ENCODE measurements at places on chromosomes 13 and 19.

GRCh38 chr13:95880331-95880730, 172.9 kb downstream of the UGGT2 start:
- DNase-seq = no peak

DNA sequence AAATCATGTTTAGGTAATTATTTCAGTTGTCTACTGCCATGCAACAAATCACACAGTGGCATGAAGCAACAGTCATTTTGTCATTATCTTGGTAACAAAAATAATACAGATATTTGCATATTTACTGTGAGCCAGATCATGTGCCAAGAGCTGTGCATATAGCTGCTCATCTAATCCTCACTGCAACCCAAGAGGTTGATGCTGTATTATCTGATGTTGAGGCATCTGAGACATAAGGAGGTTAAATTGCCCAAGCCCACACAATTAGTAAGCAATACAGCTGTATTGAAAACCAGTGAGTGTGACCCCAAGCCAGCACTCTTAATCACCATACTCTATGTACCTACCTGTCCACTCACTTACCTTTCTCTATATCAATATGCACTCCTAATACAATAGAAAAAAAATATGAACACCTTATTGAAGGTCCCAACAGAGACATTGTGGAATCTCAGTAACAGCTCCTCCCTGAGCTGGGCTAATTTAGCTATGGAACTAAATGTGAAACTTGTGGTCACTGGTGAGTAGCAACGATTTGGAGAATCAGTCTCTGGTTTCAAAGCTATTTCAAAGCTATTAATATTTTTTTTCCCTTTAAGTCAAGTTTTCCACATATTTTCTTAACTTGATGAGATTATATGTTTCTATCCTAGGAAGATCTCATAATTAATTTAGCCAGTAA, 185.2 kb downstream of the KLF12 start:
- DNase-seq = no peak

DNA sequence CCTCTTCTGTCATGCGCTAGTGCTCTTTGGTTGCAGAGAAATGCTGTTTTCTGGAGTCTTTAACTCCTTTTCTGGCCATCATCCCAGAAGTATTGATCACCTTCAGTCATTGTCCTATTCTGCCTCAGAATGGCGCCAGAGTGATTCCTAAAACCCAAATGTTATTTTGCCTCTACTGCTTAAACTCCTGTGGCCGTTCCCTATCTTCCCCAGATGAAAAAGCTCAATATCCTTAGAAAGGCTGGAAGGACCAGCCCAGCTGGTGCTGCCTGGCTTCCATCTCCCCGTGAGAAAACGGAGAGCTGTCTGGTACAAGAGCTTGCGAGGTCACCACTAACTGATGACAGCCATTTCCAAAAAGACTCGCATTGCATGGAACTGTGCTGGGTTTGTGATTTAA, 179.1 kb downstream of the RBM26 start:
- no peak for DNase-seq

- DNase-seq = no peak
Measured at GRCh38 chr19:32352241-32352630, 6.8 kb downstream of the ZNF507 start.

GRCh38 chr19:2303211-2303798, 4.6 kb downstream of the LINGO3 start:
- DNase-seq = no peak

GRCh38 chr19:47003611-47004465, 15.8 kb upstream of the NPAS1 start:
- DNase-seq = no peak

DNA sequence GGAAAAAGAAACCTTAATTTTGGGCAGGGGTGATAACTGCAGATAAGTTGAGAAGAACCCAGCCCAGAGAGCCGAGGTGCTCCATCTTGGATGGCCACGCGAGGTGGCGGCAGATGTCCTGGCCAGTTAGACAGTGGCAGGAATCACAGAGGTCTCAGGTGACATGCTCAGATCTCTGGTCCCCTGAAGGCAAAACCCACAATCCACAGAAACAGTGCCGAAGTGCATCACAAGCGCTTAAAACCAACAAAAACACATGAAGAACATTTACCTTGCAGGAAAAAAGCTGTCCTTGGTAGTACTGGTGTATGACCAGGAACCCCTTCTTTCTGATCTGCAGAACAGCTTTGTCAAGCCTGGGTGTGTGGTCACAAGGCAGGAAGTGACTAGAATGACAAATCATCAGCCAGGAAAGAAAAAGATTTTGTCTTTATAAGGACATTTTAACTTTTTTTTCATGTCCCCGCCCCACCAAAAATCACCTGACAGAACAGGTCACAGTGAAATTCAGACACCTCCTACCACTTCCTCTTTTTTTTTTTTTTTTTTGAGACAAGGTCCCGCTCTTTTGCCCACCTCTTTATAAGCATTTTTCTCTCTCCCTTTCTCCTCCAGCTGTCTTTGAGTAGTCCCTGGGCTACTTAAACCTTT, at the start of gene LCP1:
Gene LCP1, minus strand, starts transcription at position 338 of the 651 bp plus-strand sequence. CDS start 22,515 bp downstream, outside the sequence.
- DNase-seq = peak; percentile 50

DNA sequence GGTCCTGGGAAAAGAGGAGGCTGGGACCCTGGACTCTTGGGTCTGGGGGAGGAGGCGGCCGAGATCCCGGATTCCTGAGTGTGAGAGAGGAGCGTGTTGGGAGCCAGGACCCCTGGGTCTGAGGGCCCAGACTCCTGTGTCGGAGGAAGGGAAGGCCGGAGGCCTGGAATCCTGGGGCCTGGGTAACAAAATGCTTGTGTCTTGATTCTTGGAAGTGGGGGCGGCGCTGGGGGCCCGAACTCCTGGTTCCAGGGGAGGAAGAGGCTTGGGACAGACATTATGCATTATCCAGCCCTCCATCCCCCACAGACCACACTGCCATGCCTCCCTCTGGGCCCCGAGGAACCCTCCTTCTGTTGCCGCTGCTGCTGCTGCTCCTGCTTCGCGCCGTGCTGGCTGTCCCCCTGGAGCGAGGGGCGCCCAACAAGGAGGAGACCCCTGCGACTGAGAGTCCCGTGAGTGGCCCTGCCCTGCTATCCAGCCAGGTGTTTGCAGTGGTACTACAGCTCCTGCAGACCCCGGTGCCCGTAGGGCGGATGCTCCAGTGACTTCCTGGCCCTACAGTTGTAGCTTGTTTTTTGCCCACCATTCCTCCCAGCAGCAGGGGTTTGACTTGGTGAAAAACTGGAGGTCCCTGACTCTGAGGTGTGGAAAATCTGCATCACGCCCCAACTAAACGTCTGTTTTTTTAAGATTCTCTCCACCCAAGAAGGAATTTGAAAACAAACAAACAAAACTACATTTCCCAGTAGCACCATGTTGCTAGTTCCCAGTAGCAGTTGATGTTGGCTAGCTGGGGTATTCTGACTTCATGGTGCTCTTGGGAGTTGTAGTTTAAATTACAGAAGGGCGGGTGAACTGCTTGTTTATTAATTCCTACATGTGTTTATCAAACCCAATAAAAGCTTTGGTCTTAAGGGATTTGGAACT, 630 bp downstream of the NUCB1 start:
- DNase-seq = no peak

DNA sequence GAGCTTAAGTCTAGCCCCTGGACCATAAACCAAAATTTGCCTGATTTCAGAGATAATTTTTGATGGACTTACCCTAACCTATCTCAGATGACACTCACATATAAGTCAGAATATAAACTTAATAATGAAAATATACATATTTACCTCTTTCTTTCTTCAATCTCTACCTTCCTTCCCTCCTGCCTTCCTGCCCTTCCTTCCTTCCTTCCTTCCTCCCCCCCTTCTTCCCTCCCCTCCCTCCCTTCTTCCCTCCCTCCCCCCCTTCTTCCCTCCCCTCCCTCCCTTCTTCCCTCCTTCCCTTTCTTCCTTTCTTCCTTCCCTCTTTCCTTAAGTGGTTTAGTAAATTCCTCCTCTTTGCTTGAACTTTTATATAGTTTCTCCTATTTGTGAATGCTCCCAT, 88.7 kb downstream of the EDNRB start:
- DNase-seq = no peak

GRCh38 chr13:113280126-113280525, 16.9 kb upstream of the LAMP1 start:
- DNase-seq = no peak

GRCh38 chr19:7337380-7338194, 11.2 kb upstream of the ARHGEF18 start:
- no peak for DNase-seq

DNA sequence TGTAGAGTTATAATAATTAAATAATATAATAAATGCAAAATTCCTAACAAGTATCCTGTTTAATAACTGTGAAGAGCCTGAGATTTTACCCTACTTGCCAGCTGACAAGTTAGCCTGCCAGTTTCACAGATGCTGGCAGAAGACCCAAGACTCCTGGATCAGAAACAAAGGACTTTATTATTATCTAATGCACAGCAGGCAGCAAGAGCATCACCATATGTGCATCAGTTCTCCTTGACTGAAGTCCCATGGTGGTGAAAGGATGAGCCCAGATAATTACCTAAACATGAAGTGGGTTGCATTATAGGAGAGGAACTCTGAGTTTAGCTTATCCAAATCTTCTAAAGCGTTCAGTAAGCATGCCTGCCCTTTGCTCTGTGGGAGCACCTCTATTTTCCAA, 39.1 kb upstream of the MTIF3 start:
- DNase-seq = no peak

- no peak for DNase-seq
Measured at GRCh38 chr13:87536499-87536898, 134.7 kb upstream of the SLITRK5 start.

- peak; percentile 31 for DNase-seq
Measured at GRCh38 chr19:50607874-50608785, 31.6 kb downstream of the SYT3 start.

DNA sequence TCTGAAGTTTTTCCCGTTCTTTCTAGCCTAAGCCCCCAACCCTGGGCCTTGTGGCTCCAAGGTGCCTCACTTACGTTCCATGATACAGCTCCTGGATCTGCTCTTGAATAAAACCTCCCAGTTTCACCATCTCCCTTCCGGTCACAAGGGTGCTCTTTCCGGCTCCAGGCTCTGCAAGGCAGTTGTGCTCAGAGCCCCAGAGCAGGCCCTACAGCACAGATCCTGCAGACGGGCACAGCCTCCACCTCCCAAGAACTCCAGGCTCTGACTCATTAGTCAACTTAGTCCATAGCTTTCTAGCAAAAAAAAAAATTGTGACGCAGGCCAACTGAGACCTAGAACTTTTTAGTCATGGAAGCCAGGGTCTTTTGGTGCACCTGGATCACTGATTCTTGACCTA, 33.9 kb upstream of the SLC7A10 start:
- DNase-seq = no peak

- DNase-seq = no peak
Measured at GRCh38 chr19:843180-843835, 2.5 kb downstream of the PRTN3 start.

- DNase-seq = no peak
Measured at GRCh38 chr19:22515435-22515834, 93.3 kb upstream of the ZNF98 start.

- no peak for DNase-seq
Measured at GRCh38 chr19:46221981-46222610, 7.4 kb upstream of the IGFL1 start.

DNA sequence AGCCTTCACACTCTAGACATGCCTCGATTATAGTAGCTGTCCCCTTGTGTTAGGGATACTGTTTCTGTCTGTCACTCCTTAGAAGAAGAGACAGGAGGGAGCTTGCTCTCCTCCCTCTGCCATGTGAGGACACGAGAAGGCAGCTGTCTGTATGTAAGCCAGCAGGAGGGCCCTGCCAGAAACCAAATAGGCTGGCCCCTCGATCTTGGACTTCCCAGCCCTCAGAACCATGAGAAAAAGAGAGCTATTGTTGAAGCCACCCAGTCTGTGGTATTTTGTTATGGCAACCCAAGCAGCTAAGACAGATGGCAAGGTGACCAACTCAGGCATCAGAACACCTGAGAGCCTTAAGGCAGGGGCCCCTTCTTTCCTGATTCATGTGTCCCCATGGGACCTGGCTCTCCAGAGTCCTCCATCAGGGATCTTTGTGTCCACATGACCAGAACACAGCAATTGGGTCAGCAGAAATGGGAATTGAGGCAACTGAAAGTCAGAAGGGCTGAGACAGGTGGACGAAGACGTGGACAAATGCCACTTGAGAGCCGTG, 65.6 kb upstream of the NPAS1 start:
- no peak for DNase-seq

DNA sequence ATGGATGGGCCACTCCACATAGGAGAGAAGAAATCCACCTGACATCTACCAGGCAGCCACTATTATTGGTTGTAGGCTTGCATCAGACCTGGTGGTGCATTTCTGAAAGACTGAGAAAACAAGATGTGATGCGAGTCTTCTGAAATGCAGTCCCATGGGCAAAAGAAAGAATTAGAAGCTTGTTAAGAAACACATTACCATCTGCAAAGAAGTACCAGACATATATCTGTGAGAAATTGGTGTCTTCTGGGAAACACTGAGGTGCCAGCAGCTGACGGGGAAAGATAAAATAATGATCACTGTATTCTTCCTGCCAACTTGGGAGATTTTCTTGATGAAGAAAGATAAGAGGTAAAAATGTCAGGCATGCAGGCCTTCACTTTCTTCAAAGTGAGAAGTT, 14.4 kb downstream of the AMER2 start:
- DNase-seq = no peak

- no peak for DNase-seq
Measured at GRCh38 chr13:77946522-77946921, 27.9 kb upstream of the EDNRB start.

DNA sequence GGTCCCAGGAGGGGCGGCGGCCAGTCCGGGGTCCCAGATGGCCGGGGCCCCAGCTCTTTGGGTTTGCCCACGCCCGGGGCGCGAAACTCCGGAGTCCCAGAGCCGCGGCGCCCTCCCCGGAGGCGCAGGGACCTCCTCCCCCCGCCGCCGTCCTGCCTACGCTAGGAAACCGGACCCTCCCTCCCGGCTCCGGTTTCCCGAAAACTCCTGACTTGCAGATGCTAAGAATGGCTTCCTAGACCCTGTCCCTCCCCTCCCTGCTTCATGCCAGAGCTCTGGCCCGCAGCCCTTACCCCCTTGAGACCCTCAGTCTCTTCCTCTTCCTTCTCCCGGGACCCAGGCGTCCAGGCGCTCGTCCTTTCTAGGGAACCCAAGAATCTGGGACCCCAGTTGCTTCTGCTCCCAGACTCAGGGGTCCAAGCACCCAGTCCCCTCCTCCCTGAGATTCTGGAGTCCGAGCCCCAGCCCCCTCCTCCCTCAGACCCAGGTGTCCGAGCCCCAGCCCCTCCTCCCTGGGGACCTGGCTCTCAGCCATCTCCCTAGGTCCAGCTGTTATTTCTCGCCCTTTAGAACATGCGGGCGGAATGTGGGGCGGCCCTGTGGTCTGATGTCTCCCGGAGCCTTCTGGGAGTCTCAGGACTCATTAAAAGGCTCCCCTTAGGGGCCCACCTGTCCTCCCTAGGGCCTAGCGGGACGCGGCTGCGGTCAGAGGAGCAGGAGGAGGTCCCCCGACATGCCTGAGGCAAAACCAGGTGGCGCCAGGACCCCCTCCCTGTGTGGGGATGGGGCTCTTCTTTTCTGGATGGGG, at the start of gene MYBPC2:
Gene MYBPC2, plus strand, starts transcription at position 672 of the 808 bp plus-strand sequence. Its CDS starts 62 bp downstream, at position 734.
- no peak for DNase-seq

DNA sequence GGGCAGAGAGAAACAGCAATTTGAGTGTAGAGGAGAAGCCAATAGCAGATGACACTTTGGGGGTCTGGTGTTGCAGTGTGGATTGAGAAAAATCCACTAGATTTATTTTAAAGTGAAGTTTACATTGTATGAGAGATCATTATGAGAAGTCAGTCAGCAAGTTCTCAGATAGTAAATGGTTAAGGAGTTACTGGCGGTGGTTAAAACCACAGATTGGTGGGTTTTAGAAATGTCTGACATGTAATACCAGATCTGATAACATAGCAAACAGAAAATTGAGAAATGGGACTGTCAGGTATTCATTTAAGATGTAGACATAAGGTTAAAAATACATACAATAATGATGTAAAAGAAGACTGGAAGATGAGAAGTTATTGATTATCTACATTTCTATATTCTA, 7.2 kb downstream of the ABHD13 start:
- DNase-seq = no peak

- no peak for DNase-seq
Measured at GRCh38 chr19:53882391-53883050, 524 bp downstream of the PRKCG start.

Measured in stimulated activated CD8-positive, alpha-beta memory T cell treated with anti-CD3 and anti-CD28 coated beads, Interleukin-12 subunit alpha, Interleukin-12 subunit beta, amount 100 ng/mL, for 4 hours (primary cell).